Endothelial cell (in vitro differentiated cells): ENCODE measurements at places on chromosomes 5 and 9.

DNA sequence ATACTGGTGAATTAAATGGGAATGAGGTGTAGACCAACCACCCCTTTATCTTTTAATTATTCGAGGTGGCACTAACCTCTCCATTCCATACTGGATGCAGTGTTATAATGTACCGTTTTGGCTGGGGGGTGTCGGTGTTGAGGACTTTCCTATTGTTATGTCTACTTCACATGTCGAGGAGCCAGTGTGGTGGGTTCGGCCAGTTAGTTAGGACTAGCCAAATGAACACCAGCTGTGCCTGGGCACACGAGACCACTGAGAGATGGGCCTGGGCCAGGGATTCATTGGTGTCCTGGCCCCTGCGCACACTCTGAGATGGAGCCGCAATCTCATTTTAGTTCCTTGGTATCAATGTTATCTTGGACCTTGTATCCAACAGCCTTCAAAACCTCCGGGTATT, 186.2 kb downstream of the CACNA1B start:
- DNase-seq = no peak

DNA sequence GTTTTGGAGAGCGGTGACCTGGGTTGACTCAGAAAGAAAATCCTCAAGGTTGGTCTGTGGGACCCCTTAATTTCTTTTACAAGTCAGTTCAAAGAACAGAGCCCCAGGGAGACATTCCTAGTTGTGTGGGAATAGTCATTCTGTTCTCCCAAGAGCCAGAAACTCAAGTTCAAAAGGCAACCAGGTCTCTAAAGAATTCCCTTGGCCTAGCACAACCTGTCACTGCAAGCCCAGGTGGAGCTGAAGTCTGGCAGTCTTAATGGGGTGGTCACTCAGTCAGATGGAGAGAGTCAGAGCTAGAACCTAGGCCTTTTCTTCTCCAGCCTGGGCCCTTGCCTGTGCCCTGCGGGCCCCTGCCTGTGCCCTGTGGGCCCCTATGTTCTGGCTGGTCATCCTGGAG, 37.5 kb upstream of the CDKN2AIPNL start:
- no peak for DNase-seq

- no peak for DNase-seq
Measured at GRCh38 chr9:73118286-73118685, 33.4 kb upstream of the ANXA1 start.

DNA sequence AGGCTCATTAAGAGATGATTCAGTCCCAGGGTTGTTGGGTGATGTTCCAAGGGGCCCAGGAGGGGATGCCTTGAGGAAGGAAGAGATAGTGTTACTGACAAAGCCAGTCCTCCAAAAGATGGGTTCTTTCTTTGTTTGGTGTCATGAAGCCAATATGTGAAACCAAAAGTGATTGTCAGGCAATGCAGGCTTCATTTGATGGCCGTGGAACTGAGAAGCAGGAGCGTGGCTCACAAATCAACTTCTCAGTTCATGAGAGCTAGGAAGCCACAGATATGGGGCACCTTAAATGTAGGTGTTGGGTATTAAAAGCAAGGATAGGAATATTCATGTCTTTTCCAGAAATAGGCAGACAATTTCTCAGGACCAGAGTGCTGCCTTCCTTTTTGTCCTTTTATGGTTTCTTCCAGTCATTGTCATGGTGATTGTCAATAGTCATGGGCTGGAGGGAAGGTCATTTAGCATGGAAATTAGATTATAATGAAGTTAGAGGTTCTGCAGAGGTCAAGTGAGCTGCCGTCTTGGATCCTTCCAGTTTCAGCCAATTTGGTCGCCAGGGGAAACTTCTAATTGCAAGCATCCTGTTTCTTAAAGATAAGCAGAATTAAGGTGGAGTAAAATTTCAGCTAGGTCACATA, 393.0 kb downstream of the NTRK2 start:
- no peak for DNase-seq

GRCh38 chr5:14231890-14232289, 88.7 kb downstream of the TRIO start:
- DNase-seq = no peak

DNA sequence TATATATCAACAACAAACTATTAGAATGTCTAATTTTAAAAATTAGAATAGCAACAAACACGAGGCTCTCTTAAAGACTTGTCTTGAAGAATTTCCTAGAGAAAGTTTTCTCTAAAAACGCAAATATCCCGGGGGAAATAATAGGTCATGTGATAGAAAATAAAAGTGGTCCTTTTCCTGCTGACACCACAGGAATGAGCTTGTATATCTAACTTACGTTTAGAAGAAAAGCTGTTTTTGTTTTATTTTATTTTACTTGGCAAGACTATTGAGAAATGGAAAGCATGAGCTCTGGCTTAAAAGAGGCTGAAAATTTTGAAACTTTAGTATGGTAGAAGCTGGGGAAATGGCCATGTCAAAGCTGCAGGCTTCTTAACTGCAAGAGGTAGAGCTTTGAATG, 465.0 kb downstream of the AGTPBP1 start:
- no peak for DNase-seq
